ENCODE measurements at places on chromosomes 6 and 20. TPM values are rescaled to one million over a fixed set of nuclear protein-coding genes. Genes with fewer than 3 reads are reported as not detected.

The PMEPA1 gene
- total RNA-seq: 3.4 TPM

The MATN4 gene
- total RNA-seq: not detected

The TTLL9 gene
- total RNA-seq: not detected

The PTCHD4 gene
- total RNA-seq: not detected

The KCNG1 gene
- 65.9 TPM for total RNA-seq

The CRISP2 gene
- total RNA-seq: not detected

The SSTR4 gene
- total RNA-seq: not detected

The MYCT1 gene
- total RNA-seq: not detected

The MUCL3 gene
- not detected for total RNA-seq

The ABHD16B gene
- not detected for total RNA-seq

The CDC25B gene
- 16.0 TPM for total RNA-seq

The DEFB126 gene
- total RNA-seq: not detected

The CDH22 gene
- not detected for total RNA-seq

The TFAP2C gene
- total RNA-seq: 1.6 TPM

The MEI4 gene
- total RNA-seq: not detected

The TMEM244 gene
- not detected for total RNA-seq

The CLDN20 gene
- not detected for total RNA-seq

The CAGE1 gene
- 0.49 TPM for total RNA-seq

The PSMB8 gene
- total RNA-seq: 164 TPM

The MUC22 gene
- total RNA-seq: not detected

The SOBP gene
- total RNA-seq: 0.12 TPM

The GHRH gene
- total RNA-seq: not detected

The EYA4 gene
- total RNA-seq: 6.1 TPM

The MYBL2 gene
- total RNA-seq: 29.8 TPM

The CPNE5 gene
- total RNA-seq: not detected

The THBD gene
- 1.4 TPM for total RNA-seq

The SMLR1 gene
- total RNA-seq: not detected

The SPATA25 gene
- total RNA-seq: not detected

The NMBR gene
- not detected for total RNA-seq

The PPP1R16B gene
- not detected for total RNA-seq

The TDRD6 gene
- not detected for total RNA-seq

The SLC52A3 gene
- total RNA-seq: not detected

The GTSF1L gene
- not detected for total RNA-seq

The BPI gene
- total RNA-seq: not detected

The PIM1 gene
- 13.0 TPM for total RNA-seq

The MAK gene
- total RNA-seq: not detected

The PTPRT gene
- not detected for total RNA-seq

The NELFE gene
- 131 TPM for total RNA-seq

The EZR gene
- total RNA-seq: 226 TPM

The UST gene
- total RNA-seq: 15.2 TPM

The C6orf58 gene
- total RNA-seq: not detected

The CD24 gene
- total RNA-seq: 1.7 TPM

The EDN3 gene
- total RNA-seq: not detected

The USP49 gene
- 1.1 TPM for total RNA-seq

The SPDEF gene
- not detected for total RNA-seq

The RAET1L gene
- 1.4 TPM for total RNA-seq

The AAR2 gene
- 59.0 TPM for total RNA-seq

The NNAT gene
- total RNA-seq: not detected

The TRIM38 gene
- 1.8 TPM for total RNA-seq

The FAM209B gene
- not detected for total RNA-seq

The SEL1L2 gene
- total RNA-seq: not detected

The PPARD gene
- total RNA-seq: 15.7 TPM

The SLC22A2 gene
- not detected for total RNA-seq
